ENCODE measurements at places on chromosomes 1 and 21. TPM values are rescaled to one million over a fixed set of nuclear protein-coding genes. Genes with fewer than 3 reads are reported as not detected.

- DNase-seq, result no peak
- no peaks in the 10 kb centered on the region for H3K4me1 ChIP-seq
- H3K27ac ChIP-seq, result no peak overlapping the region
- H3K27me3 ChIP-seq, result peaks cover 4% of the 10 kb centered on the region
- no peaks in the 10 kb centered on the region for H3K36me3 ChIP-seq
- H3K4me3 ChIP-seq, result no peak overlapping the region
These were observed 20.2 kb upstream of the ROR1 start for GRCh38 chr1:63753591-63753990.

- no peaks in the 10 kb centered on the region for H3K4me1 ChIP-seq
- peaks cover 3% of the 10 kb centered on the region for H3K27me3 ChIP-seq
- H3K27ac ChIP-seq, result no peak overlapping the region
- H3K4me3 ChIP-seq, result no peak overlapping the region
- no peak for DNase-seq
These were observed 22.9 kb downstream of the ELAPOR1 start for GRCh38 chr1:109136766-109137165.

ADAMTS5 gene
- polyA plus RNA-seq, result not detected

DNA sequence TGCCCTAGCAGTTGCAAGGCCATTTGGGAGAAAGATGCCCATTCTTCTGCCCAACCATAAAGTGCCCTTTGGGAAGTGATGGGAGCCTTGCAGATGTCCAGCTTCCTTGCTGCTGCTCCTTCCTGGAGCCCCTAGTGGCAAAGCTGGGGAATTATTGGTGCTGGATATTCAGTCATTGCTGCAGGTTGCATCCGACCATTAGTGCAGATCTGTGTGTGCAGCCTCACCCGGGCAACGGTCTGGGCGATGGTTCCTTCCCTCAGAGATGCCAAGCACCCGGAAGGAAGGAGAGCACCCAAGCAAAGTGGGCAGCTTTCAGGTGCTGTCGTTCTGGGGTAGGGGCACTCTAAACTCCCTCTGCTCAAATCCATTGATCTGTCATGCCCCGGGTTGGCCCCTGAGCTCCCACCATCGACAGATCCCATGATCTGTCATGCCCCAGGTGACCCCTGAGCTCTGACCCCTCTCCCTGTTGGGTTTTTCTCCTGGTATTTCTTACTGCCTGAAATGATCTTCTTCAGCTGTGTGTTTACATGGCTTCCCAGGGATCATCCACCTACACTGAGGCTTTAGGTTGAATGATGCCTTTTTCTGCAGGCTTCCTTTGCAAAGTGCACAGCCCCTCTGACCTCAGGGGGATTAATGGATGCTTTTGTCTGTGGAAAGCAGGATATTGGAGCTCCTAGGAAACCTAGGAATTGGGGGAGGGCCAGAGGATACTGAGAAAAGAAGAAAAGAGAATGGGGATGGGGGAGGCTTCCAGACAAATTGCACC is 467.5 kb downstream of the PTPRU start:
- H3K36me3 ChIP-seq, result no peaks in the 10 kb centered on the region
- DNase-seq, result no peak
- H3K4me1 ChIP-seq, result no peaks in the 10 kb centered on the region
- H3K27ac ChIP-seq, result no peak overlapping the region
- peaks cover 3% of the 10 kb centered on the region for H3K27me3 ChIP-seq
- H3K4me3 ChIP-seq, result no peak overlapping the region

DNA sequence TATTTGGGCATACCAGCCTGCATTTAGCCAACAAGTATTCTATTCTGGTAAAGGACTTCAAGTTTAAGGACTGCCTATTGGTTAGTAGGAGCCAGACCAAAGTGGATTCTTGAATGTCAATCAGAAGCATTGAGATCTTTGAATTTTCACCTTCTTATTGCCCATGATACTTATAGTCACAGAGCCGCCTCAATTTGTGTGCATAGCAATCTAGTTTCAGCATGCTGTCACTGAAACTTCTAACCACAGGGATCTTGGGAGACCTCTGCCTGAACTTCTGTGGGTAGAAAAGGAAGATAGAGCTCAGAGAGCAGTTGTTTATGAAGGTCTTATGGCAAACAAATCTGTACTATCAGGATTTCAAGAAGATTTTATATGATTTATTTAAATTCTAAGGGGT is 501.4 kb upstream of the USP24 start:
- H3K36me3 ChIP-seq, result no peaks in the 10 kb centered on the region
- no peak for DNase-seq
- no peaks in the 10 kb centered on the region for H3K27me3 ChIP-seq
- H3K4me3 ChIP-seq, result no peak overlapping the region

DNA sequence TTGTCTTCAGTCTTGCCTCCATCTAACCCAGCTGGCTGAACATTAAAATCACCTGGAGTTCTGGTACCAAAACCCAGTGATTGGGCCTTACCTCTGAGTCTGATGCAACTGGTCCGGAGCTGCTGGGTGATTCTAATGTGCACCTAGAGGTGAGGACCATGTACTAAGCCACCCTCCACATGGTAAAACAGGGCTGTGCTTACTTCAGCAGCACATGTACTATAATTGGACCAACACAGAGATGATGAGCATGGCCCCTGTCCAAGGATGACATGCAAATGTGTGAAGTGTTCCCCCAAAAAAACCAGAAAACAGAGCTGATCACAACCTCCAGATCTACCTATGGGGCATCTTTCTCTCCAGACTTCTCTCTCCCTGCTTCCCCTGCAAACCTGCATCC is 37.0 kb downstream of the ELK4 start:
- no peak overlapping the region for H3K4me3 ChIP-seq
- no peak for DNase-seq
- H3K27ac ChIP-seq, result peak overlapping the region; percentile 80
- peaks cover 3% of the 10 kb centered on the region for H3K27me3 ChIP-seq
- H3K36me3 ChIP-seq, result peaks cover 10% of the 10 kb centered on the region

USH2A gene
- polyA plus RNA-seq, result not detected

DNA sequence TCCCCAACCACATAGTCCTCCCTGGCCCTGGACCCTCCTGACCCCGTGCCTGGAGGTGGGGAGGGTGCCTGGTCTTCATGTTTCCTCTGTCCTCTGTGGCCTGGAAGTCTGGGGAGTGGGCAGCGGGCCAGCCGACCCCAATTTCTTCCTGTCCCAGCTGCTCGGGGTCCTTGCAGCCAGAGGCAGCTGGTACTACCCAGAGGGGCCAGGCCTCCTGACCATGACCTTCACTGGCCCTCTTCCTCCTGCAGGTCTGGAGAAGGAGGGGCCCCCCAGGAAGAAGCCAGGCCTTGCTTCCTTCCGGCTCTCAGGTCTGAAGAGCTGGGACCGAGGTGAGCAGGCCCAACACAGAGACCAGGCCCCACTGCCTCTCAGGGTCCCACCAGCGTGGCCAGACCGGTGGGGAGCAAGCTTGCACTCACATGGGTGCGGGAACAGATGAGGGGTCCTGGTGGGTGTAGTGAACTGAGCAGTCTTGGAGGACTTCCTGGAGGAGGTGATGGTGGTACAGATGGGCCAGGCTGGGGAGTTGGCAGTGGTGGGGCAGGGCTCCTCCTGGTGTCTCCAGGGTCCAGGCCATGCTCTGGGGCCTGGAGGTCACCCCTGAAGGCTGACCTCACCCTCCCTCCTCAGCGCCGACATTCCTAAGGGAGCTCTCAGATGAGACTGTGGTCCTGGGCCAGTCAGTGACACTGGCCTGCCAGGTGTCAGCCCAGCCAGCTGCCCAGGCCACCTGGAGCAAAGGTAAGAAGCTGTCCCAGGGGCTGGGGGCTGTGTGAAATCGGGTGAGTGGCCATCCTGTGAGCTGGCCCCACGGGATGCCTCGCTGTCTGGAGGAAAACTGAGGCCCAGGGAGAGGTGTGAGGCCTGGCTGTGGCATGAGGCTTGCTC is 32.7 kb downstream of the TRIM11 start:
- H3K27ac ChIP-seq, result no peak overlapping the region
- no peak for DNase-seq
- no peaks in the 10 kb centered on the region for H3K27me3 ChIP-seq
- peaks cover 4% of the 10 kb centered on the region for H3K4me1 ChIP-seq
- no peaks in the 10 kb centered on the region for H3K36me3 ChIP-seq

DNA sequence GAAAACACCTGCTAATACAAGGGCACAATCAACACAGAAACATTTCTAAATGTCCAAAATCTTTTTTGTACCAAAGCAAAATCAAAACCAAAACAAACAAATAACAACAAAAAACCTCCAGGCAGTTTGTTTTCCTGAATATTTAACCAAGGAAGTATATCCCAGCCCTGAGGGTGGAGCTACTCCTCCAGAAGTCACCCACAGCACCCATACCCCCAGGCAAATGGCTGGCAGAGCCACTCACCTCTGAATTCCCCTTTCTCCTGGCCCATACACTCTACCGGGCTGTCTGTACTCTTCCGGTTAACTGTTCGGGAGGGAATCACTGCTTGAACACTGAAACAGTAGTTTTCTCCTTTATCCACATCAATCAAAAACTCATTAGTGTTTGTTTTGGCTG is 9.5 kb downstream of the F3 start:
- no peaks in the 10 kb centered on the region for H3K36me3 ChIP-seq
- no peak overlapping the region for H3K27ac ChIP-seq
- no peaks in the 10 kb centered on the region for H3K4me1 ChIP-seq
- H3K27me3 ChIP-seq, result peaks cover 4% of the 10 kb centered on the region
- no peak overlapping the region for H3K4me3 ChIP-seq

DNA sequence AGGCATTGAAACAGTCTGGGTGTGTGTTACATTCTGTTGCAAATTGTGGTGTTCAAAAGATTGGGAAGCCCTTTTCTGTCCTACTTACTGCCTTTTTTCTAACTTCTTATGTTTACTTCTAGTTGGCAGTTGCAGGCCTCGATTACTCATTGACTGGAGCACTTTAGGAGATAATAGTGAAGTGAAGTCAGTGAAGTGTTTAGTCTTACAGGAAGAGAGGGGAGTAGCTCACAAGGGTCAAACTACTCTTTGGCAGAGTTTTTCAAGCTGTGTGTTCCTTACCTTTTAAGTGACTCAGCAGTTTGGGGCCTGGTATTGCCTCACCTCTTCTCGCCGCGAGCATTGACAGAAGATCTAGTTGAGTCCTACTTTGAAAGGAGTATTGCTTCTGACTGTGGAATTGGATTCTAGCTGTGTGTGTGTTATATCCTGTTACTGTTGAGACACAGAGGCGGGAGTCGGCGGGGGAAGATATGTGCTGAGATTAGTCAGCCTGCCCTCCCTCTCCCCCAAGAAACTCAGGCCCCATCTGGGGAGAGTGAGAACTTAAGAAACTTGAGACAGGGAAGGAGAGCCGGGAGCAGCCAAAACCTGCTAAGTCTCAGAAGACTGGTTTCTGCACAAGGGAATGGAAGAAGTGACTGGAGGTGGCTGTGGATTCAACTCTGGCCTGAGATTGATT is 19.3 kb downstream of the AHCYL1 start:
- H3K27me3 ChIP-seq, result no peaks in the 10 kb centered on the region
- H3K4me1 ChIP-seq, result peaks cover 10% of the 10 kb centered on the region

DNA sequence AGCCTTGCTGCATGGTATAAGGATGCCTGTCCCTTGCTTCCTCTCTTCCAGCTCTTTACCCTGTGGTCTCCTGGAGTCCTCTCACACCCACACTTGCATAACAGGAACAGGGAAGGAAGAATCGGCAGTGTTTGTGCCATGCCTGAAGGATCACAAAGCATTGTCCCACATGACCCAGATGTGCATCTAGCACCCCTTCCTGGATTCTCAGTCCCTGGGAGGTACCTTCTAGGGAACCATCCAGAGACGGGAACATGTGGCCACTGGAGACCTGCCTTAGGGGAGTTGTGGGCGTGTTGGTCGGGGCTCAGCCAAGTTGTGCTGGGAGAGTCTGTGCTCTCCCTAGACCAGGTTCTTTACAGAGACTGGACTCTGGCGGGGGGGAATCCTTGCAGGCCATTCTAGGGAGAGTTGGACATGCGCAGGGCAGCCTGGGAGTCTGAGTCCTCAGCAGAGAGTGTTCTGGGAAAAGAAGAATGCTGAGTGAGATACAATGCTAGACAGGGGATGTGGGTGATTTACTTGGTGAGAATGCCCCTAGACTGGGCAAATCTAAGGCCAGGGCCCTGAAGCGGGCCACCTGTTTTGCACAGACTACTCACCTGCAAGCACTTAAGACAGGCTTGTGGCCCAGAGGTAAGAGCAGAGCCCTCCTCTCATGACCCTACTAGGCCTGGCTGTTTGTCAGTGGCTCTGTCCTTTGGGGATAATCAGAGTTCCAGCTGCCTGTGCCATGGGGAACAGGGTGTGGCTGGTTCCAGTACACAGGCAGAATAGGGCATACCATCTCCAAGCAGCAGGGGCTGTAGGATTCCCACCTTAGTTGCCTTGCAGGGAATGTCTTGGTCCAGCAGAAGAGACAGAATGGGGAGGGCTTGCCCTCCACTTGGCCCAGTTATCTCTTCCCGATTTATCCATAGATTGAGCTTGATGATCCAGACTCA is 89.8 kb downstream of the MAN1C1 start:
- H3K27ac ChIP-seq, result no peak overlapping the region
- peaks cover 12% of the 10 kb centered on the region for H3K36me3 ChIP-seq
- H3K27me3 ChIP-seq, result peaks cover 7% of the 10 kb centered on the region
- DNase-seq, result no peak
- no peak overlapping the region for H3K4me3 ChIP-seq

BMP8B gene
- polyA plus RNA-seq, result 0.16 TPM

CHIA gene
- polyA plus RNA-seq, result not detected

DNA sequence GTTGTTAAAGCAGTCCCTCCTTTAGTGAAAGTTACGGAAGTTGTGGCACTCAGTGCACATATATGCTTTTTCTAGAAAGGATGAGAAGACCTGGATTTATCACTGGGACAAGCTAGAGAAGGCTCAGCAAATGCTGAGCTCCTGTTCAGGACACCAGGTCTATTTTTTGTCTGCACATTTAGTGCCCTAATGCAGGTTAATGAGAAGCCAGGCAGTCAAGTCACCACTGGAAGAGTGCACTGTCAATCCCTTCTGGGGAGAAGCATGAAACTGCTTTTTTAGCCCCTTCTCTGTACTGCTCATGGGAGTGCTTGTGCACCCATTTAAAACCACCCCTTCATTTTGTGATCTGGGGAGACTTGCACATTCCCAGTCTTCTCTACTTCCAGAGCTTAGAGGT is 624.1 kb upstream of the USP24 start:
- H3K36me3 ChIP-seq, result no peaks in the 10 kb centered on the region
- no peak overlapping the region for H3K4me3 ChIP-seq
- peaks cover 6% of the 10 kb centered on the region for H3K27me3 ChIP-seq
- H3K27ac ChIP-seq, result no peak overlapping the region

UMODL1 gene
- polyA plus RNA-seq, result not detected

GRCh38 chr1:42418516-42418915 is 37.3 kb downstream of the ZMYND12 start:
- H3K4me3 ChIP-seq, result no peak overlapping the region
- H3K27ac ChIP-seq, result no peak overlapping the region
- H3K27me3 ChIP-seq, result peaks cover 1% of the 10 kb centered on the region
- no peaks in the 10 kb centered on the region for H3K36me3 ChIP-seq
- no peaks in the 10 kb centered on the region for H3K4me1 ChIP-seq

RGS18 gene
- polyA plus RNA-seq, result 1.3 TPM

SLC2A5 gene
- 0.07 TPM for polyA plus RNA-seq

- DNase-seq, result no peak
- no peaks in the 10 kb centered on the region for H3K27me3 ChIP-seq
- no peaks in the 10 kb centered on the region for H3K36me3 ChIP-seq
- peak overlapping the region; percentile 92 for H3K4me3 ChIP-seq
- H3K4me1 ChIP-seq, result peaks cover 18% of the 10 kb centered on the region
These were observed 1.1 kb upstream of the FABP3 start for GRCh38 chr1:31373897-31374486.
